ENCODE measurements at places on chromosomes 1 and 21. TPM values are rescaled to one million over a fixed set of nuclear protein-coding genes. Genes with fewer than 3 reads are reported as not detected.

Gene SLC16A4
- total RNA-seq = 29.8 TPM

Gene TESK2
- total RNA-seq = 5.7 TPM

Gene BATF3
- total RNA-seq = 1.6 TPM

Gene GPR25
- total RNA-seq = not detected

GRCh38 chr1:192539297-192540092 is 36.1 kb upstream of the RGS1 start:
- peak overlapping the region; percentile 76 for H3K27ac ChIP-seq
- peaks cover 13% of the 10 kb centered on the region for H3K4me1 ChIP-seq
- H3K36me3 ChIP-seq = no peaks in the 10 kb centered on the region
- DNase-seq = no peak
- no peak overlapping the region for H3K4me3 ChIP-seq

- no peaks in the 10 kb centered on the region for H3K4me1 ChIP-seq
- H3K27me3 ChIP-seq = no peaks in the 10 kb centered on the region
- no peak overlapping the region for H3K27ac ChIP-seq
- DNase-seq = no peak
Measured at GRCh38 chr1:182415789-182416188, 15.3 kb upstream of the TEDDM1 start.

DNA sequence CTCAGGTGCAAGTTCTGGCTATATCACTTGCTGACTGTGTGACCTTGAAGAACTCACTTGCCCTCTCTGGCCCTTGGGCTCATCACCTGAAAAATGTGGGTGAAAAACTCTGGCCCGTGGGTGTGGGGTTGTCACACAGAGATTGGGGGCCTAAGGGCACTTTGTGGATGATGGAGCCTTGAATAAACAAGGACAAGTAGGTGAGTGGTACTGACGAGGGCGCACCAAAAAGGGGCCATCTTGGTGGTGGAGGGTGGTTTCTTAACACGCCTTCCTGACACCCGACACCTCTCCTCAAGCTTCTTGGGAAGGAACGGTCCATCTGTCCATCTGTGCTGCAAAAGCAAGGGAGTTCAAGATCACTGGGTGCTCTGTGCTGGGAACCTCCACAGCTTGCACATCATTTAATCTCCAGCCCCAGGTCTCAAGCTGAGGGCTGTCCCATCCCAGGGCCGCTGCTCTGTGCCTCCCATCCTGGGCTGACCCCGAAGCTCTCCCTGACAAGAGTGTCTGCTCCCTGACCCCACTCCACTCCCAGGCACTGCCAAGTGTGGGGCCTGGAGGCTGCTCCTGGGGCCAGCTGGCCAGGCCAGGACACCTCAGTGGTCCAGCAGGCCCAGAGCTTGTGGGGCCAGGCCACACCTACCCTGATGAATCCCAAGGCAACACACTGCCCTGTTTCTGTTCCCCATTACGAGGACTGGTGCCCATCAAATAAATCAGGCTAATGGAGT is 97.3 kb downstream of the GLIS1 start:
- no peaks in the 10 kb centered on the region for H3K4me1 ChIP-seq
- no peak overlapping the region for H3K4me3 ChIP-seq
- no peaks in the 10 kb centered on the region for H3K27me3 ChIP-seq
- no peak overlapping the region for H3K27ac ChIP-seq
- H3K36me3 ChIP-seq = no peaks in the 10 kb centered on the region

DNA sequence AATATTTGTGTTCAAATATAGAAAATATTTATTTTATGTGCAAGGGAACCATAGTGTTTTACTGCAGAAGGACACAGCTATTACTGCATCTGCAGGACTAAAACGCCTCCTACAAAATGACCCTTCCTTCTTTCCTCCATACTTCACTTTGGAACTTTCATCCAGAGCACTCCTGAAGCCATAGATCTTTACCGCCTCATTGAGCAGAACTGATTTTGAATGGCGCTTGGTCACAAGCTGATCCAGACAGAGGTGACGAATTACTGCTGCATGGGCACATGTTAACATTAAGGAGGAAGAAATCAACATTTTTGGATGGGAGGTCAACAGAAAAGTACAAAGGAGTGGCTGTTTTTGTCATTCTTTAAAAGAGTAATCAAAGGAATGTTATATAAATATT is 931.6 kb downstream of the NCAM2 start:
- no peaks in the 10 kb centered on the region for H3K36me3 ChIP-seq
- no peak overlapping the region for H3K4me3 ChIP-seq
- H3K4me1 ChIP-seq = no peaks in the 10 kb centered on the region
- H3K27ac ChIP-seq = no peak overlapping the region

- H3K4me3 ChIP-seq = peak overlapping the region; percentile 48
- H3K27ac ChIP-seq = peak overlapping the region; percentile 96
Measured at GRCh38 chr1:109396513-109396839, 1.2 kb downstream of the SORT1 start.

DNA sequence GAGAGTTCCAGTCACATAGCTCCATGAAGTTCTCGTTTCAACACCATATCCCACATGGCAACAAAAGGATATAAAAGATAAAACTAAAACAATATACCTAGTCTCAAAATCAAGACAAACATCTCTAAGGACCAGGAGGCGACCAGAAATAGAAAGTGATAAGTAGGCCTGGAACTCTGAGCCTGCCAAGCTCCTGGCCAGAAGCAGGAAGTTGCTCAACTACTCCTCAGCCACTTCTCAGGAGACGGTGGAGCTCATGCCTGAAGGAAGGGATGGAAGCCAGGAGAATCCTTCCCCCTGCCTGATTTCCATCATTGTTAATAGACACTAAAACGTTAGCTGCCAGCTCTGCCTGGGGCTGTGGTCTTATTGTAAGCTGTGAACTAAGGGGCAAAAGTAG is 94.7 kb downstream of the DISP1 start:
- no peaks in the 10 kb centered on the region for H3K4me1 ChIP-seq
- no peak overlapping the region for H3K27ac ChIP-seq
- H3K4me3 ChIP-seq = no peak overlapping the region
- H3K36me3 ChIP-seq = no peaks in the 10 kb centered on the region
- H3K27me3 ChIP-seq = no peaks in the 10 kb centered on the region

GRCh38 chr1:97013136-97013535 is 291.6 kb downstream of the PTBP2 start:
- no peaks in the 10 kb centered on the region for H3K36me3 ChIP-seq
- no peak for DNase-seq
- no peak overlapping the region for H3K4me3 ChIP-seq

- no peak for DNase-seq
- H3K4me1 ChIP-seq = no peaks in the 10 kb centered on the region
- no peaks in the 10 kb centered on the region for H3K36me3 ChIP-seq
- no peaks in the 10 kb centered on the region for H3K27me3 ChIP-seq
- H3K27ac ChIP-seq = no peak overlapping the region
Measured at GRCh38 chr21:19995253-19995652, 1003.0 kb upstream of the NCAM2 start.

Data from thyroid gland (tissue), 4 donors.